Foreskin keratinocyte (primary cell): ENCODE measurements at places on chromosomes 11 and 22. TPM values are rescaled to one million over a fixed set of nuclear protein-coding genes. Genes with fewer than 3 reads are reported as not detected.

- DNase-seq: no peak
These were observed 282.1 kb downstream of the MIAT start for GRCh38 chr22:26939466-26939865.

- DNase-seq: no peak
These were observed 757 bp downstream of the RNASEH2C start for GRCh38 chr11:65719871-65720210.

GRCh38 chr22:37163575-37164504 is 14.1 kb upstream of the IL2RB start:
- DNase-seq: no peak

DNA sequence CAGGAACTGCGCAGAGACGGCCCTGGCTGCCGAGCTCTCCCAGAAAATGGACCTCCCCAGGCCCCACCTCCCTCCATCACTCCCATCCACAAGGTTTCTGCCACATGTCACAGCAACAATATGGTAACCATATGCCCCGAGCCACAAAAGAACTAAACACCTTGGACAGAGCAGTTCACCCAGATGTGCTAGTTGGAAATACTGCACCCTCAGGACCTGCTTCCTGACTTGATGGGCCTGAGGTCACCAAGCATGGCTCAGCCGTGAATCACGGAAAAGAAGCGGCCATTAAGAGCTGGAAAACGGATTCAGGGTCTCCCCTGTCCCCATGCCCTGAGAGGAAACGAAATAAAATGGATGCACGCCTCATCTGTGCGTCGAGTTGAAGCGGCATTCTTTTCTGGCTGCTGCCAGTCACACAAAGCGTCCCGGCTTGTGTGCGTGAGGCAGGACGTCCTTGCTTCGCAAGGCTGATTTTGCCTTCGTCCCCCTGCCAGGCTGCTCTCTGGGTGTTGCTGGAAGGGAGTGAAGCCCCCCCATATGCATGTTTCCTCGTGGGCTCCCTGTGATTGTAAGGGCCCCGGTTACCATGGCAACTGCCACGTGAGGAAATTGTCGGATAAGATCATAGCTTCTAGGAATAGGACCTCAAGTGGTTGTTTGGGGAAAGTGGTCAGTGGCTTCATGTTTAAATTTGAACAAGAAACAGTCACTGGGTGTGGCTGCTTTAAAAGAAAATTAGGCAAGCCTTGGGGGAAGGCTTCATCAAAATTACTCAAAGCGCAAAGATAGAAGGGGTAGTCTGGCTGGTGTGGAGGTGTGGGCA is 51.7 kb downstream of the FLI1 start:
- no peak for DNase-seq

- no peak for DNase-seq
These were observed 62.0 kb downstream of the ZNF280B start for GRCh38 chr22:22446517-22446916.

GRCh38 chr22:47266329-47266728 is 503.9 kb downstream of the TBC1D22A start:
- no peak for DNase-seq

GRCh38 chr11:73423506-73423905 is 47.3 kb downstream of the RELT start:
- DNase-seq: peak; percentile 50

DNA sequence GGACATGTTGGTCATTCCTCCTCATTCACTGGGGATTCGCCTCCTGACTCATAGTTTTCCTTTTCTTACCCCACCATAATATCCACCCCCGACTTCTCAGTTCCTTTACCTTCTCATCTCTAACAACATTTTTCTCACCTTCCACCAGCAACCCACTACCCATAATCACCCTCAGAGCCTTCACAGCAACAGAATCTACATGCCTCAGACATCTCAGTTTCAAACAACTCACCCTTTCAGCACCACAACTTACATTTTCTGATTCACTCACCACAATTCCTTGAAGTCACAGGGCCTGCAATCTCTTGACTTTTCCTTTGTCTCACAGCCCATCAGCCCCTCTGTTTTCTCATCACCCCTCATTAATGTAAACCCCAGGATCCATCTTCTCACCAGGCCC is 2.3 kb upstream of the MTNR1B start:
- no peak for DNase-seq

GRCh38 chr11:112777283-112777751 is 183.9 kb upstream of the NCAM1 start:
- DNase-seq: no peak

- DNase-seq: no peak
These were observed 223.9 kb downstream of the CNTN5 start for GRCh38 chr11:99244613-99245012.

- DNase-seq: peak; percentile 84
These were observed 21.3 kb downstream of the LAYN start for GRCh38 chr11:111561791-111562325.

- DNase-seq: no peak
These were observed 8.8 kb downstream of the HOATZ start for GRCh38 chr11:111523343-111523742.

- DNase-seq: no peak
These were observed 111.5 kb upstream of the RRM1 start for GRCh38 chr11:3983101-3983500.

GRCh38 chr11:33967451-33967850 is 75.6 kb upstream of the LMO2 start:
- DNase-seq: no peak

DNA sequence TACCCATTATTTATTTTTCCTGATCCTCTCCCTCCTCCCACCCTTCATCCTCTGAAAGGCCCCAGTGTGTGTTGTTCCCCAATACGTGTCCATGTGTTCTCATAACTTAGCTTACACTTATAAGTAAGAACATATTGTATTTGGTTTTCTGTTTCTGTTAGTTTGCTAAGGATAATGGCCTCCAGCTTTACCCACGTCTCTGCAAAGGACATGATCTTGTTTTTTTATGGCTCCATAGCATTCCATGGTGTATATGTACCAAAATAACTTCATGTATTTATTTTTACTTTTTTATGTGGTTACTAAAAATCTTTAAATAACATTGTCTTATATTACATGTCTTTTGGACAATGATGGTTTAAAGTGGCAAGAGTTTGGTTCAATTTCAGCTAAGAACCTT is 15.2 kb downstream of the PDGFD start:
- DNase-seq: no peak

- DNase-seq: no peak
These were observed 15.7 kb upstream of the NXPE4 start for GRCh38 chr11:114610984-114611944.

The CNTF gene
- total RNA-seq: 1.6 and 1.7 TPM in 2 replicates

The TENM4 gene
- total RNA-seq: 16.8 and 25.1 TPM in 2 replicates

The POU2AF1 gene
- not detected in 2 replicates for total RNA-seq

The GDPD5 gene
- 6.4 and 11.1 TPM in 2 replicates for total RNA-seq

The ZMAT5 gene
- total RNA-seq: 14.8 and 15.5 TPM in 2 replicates

The MLC1 gene
- not detected in 2 replicates for total RNA-seq

The NCAPH2 gene
- 66.6 and 68.4 TPM in 2 replicates for total RNA-seq

The OR51I1 gene
- total RNA-seq: not detected in 2 replicates

The MOGAT2 gene
- total RNA-seq: not detected in 2 replicates

The ISX gene
- total RNA-seq: not detected in 2 replicates

The C11orf97 gene
- total RNA-seq: not detected in 2 replicates

The ZBTB16 gene
- not detected in 2 replicates for total RNA-seq
